ENCODE measurements at places on chromosomes 13 and 19. TPM values are rescaled to one million over a fixed set of nuclear protein-coding genes. Genes with fewer than 3 reads are reported as not detected.

DNA sequence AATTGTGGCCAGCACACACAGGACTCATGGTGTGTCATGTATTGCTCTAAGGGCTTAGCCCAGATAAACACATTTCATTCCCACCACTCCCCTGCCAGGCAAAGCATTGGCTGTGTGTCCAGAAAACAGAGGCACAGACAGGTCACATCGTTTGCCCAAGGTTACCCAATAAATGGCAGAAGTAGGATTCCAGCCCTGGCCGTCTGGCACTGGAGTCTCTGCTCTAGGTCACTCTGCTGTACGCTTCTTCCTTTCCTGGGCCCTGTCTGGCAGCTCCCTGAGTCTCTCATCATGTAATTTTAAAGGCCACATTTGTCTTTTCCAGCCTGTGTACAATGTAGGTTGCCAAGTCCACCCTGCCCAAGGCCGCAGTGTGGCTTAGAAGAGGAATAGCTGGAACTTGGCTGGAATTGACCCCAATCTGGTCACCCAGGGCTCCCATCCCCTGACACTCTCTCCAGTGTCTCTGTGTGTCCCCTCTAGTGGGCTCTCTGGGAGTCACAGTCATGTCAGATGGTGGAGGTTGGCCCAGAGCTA, 264.5 kb upstream of the TSHZ3 start:
- no peaks in the 10 kb centered on the region for H3K4me1 ChIP-seq
- no peaks in the 10 kb centered on the region for H3K27me3 ChIP-seq
- no peaks in the 10 kb centered on the region for H3K36me3 ChIP-seq
- H3K4me3 ChIP-seq = no peak overlapping the region
- DNase-seq = no peak

DNA sequence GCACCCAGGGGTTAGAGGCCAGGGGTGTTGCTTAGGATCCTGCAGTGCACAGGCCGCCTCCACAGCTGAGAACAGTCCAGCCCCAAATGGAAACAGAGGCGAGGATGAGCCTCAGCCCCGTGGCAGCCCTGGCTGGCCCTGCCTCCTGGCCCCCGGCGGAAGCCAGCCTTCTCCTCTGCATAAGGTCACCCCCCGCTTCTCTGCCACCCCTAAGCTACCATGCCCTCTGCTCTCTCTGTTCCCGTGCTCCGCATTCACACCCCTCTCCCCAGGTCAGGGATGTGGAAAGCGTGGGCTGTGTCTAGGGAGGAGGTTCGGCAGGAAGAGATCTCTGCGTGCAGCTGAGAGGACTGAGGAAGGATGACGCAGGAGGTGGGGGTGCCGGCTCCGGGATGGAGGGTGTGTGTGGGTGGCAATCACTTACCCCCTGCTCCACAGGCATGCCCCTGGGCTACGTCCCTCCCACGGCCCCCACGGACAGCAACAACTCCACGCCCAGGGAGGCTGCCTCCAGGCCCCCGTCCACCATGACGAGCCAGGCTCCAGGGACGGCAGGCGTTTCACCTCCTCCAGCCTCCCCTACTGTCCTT, 6.0 kb downstream of the SSC5D start:
- H3K4me3 ChIP-seq = no peak overlapping the region
- peaks cover 10% of the 10 kb centered on the region for H3K4me1 ChIP-seq
- DNase-seq = no peak
- H3K27ac ChIP-seq = no peak overlapping the region

The CDC42EP5 gene
- 62.9 TPM for total RNA-seq

GRCh38 chr13:89315287-89315686, 1644.1 kb downstream of the SLITRK5 start:
- no peak overlapping the region for H3K4me3 ChIP-seq
- DNase-seq = no peak
- H3K4me1 ChIP-seq = no peaks in the 10 kb centered on the region
- no peaks in the 10 kb centered on the region for H3K27me3 ChIP-seq
- H3K27ac ChIP-seq = no peak overlapping the region
- H3K36me3 ChIP-seq = no peaks in the 10 kb centered on the region

DNA sequence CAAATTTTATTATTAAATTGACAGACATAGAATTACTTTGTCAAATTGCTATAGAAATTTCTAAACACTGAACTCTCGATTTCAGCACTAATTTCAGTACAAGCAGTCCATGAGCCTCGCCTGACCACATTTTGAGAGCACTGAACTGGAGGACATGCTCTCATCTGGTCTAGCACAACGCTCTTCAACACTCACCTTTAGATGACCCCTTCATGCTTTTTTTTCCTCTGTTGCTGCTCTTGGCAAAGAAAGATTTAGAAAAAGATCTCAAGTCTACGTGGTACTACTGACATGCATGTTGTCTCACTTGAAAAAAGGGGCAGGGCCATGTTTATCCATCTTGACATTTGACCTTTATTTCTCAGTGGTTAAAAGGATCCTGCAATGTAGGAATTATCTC, 981.5 kb downstream of the DIAPH3 start:
- H3K27me3 ChIP-seq = no peaks in the 10 kb centered on the region
- H3K36me3 ChIP-seq = no peaks in the 10 kb centered on the region
- no peak for DNase-seq

DNA sequence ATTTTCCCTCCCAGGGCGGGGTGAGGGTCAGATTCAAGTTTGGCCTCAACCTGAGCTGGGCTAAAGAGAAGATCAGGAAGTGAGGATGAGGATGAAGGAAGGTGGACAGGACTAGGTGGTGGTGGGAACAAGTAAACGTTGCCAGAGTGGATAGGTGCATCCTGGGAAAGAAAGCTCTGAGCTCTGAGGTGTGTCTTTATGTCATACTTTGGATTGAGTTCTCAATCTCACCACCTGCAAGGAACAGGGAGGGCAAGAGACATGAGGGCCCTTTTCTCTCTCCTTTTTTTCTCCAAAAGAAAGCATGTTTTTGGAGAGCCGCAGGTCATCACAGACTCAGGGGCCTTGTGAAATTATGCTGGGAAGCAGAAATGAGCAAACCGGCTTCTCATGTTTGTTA, 38.2 kb upstream of the IGFL1 start:
- peaks cover 22% of the 10 kb centered on the region for H3K4me1 ChIP-seq
- peaks cover 24% of the 10 kb centered on the region for H3K27me3 ChIP-seq
- DNase-seq = no peak
- no peak overlapping the region for H3K27ac ChIP-seq
- no peak overlapping the region for H3K4me3 ChIP-seq

DNA sequence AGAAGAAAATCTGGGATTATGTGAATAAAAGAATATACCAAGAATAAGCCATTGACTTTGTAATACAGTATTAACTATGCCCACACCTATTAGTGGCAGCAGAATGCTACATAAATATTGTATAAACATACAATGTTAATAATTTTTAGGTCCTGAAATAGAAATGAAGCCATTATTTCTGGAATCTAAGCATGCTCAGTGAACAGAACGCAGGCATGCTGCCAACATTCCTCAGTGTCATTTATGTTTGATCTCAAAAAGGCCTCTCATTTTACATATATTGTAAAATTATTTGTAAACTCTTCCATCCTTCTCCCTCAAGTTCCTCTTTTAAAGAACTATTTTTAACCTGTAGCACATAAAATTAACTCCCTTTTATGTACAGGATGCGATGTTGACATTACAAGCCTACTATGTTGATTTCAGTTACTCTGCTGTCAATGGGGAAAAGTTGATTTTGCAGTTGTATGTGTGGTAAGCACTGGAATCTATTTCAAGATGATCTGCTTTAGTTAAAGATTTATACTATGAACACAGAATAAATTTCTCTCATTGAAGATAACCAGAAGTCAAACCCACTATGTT, 118.8 kb downstream of the VWA8 start:
- no peak overlapping the region for H3K4me3 ChIP-seq
- no peaks in the 10 kb centered on the region for H3K27me3 ChIP-seq
- no peak for DNase-seq
- H3K27ac ChIP-seq = no peak overlapping the region
- H3K4me1 ChIP-seq = peaks cover 21% of the 10 kb centered on the region
